ENCODE measurements at places on chromosomes 12 and 14. TPM values are rescaled to one million over a fixed set of nuclear protein-coding genes. Genes with fewer than 3 reads are reported as not detected.

DNA sequence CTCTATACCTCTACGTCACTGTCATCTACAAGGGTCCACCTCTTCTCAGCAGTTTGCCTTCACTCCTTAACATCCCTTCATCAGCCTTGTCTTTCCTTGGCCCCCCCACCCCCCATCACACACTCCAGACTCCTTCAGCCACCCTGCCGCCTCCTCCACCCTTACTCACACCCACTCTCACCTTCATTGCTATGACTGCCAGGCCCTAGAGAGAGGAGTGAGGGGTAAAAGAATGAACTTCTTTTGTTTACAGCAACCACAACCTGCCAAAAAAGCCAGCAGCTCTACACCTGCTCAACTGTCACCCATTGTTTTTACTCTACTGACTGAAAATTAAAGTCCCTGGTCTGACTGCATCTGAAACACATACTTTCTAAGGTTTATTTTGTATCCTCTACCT lies 112.8 kb downstream of the DUSP6 start:
- no peak for DNase-seq

DNA sequence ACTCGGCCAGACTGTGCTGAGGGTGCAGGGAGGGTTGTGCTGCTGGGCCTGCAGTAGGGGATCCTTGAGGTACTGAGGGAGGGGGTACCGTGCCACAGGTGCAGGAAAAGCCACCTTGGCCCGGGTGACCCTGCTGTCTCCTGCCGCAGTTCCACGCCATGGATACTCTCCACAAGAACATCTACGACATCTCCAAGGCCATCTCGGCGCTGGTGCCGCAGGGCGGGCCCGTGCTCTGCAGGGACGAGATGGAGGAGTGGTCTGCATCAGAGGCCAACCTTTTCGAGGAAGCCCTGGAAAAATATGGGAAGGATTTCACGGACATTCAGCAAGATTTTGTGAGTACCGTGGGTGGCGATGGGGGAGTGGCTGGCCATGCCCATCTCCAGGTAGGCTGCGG lies 14.0 kb upstream of the CRIP2 start:
- DNase-seq: no peak

- no peak for DNase-seq
Measured at GRCh38 chr12:34389378-34390170, 367.3 kb downstream of the ALG10 start.

DNA sequence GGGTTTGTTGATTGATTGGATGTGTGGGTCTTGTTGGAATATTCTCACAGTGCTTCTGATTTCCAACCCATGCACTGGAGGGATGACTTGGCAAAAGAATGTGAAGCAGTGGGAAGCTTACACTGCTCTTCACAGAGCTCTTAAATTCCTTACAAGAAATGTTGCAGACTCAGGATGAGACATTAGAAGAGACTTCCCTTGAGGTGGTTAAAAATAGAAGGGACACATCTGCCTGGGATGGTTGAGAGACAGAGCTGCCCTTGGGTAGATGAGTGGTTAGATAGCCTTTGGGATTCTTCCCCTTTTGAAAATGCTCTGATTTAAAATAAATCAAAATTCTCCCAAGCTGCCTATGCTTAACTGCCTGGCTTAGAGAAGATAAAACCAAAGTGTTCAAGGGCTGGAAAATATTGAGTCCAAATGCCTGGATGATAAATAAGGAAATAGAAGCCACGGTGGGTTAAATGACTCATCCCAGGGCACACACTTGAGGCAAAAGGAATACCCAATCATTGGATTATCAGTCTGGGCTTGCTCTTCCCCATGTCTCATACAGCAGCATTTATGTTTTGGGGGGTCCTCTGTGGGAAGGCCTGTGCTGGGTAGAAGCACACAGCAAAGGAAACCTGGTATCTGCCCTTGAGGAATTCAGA lies 264.3 kb downstream of the AKAP6 start:
- no peak for DNase-seq

Gene CMKLR1
- polyA plus RNA-seq: 3.6 TPM

Gene OVCH1
- polyA plus RNA-seq: 1.7 TPM

Data from muscle of arm (tissue), 14 donors.